HFF-Myc (cell line): ENCODE measurements at places on chromosomes 6 and 20.

GRCh38 chr6:39821742-39822532 is 29.8 kb downstream of the DAAM2 start:
- no peak for DNase-seq

GRCh38 chr6:43386492-43386891 is 17.0 kb upstream of the ZNF318 start:
- no peak for DNase-seq

DNA sequence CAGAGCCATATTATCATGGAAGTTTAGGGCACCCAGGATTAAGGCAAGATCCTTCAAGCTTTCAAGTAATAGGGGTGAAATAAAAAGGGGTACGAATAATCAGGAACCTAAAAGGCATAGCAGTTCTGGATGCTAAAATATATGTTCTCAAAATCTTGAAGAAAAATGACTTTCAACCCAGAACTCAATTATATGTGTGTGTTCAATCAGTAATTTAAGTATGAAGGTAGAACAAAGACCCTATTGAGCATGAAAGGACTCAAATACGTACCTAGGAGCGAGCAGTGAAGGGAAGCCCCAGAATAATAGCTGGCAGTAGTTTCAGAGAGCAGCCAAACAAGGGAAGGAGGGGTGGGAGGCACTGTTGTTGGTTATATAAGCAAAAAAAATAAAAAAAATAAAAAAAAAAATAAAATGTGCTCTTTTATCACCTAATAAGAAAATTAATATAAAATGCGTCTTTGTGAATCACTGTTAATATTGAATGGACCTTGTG is 45.4 kb downstream of the MYO6 start:
- DNase-seq: no peak

- no peak for DNase-seq
Measured at GRCh38 chr6:19824058-19824807, 12.9 kb upstream of the ID4 start.

GRCh38 chr6:167053895-167054530 is 54.8 kb downstream of the CEP43 start:
- no peak for DNase-seq

- no peak for DNase-seq
Measured at GRCh38 chr6:11374036-11375010, 141.9 kb upstream of the NEDD9 start.

GRCh38 chr6:149967591-149967990 is 3.8 kb downstream of the ULBP1 start:
- DNase-seq: no peak

GRCh38 chr20:41531518-41532275 is 86.5 kb downstream of the CHD6 start:
- no peak for DNase-seq

- no peak for DNase-seq
Measured at GRCh38 chr6:155190677-155191076, 73.1 kb upstream of the CLDN20 start.

DNA sequence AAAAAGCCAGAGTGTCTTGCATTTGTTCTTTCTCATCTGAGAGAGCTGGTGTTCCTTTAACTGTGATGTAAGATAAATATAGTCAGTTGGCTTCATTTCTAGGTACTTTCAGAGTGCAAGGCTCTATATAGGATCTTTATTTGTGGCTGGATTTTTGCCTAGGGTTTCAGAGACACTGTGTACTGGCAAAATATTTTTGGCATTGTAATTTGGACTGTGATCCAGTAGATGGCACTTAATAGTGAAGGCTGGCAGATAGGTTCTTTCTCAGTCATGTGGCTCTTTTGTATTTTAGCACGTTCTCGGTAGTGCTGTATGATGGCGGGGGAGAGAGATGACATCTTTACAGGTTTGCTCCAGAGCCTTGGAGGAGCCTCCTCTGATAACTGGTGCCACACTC is 26.8 kb upstream of the SLC35B3 start:
- DNase-seq: no peak

DNA sequence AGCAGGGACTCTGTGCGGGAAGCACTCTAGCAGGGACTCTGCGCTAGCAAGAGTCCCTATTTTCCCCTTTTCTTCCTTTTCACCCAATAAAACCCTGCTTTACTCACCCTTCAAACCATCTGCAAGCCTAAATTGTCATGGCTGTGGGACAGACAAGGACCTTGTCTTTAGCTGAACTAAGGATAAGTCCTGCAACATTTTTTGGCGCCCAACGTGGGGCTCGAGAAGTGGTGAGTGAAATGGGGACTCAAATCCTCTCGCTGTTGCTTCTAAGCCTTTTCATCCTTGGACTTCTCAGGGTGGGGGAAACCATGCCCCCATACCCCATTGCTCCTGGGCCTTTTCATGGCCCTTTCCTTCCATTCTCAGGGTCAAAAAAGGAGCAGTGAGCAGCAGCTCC is 46.4 kb downstream of the IMPG1 start:
- DNase-seq: peak; percentile 1

- DNase-seq: no peak
Measured at GRCh38 chr6:87071683-87072082, 23.2 kb downstream of the CGA start.

DNA sequence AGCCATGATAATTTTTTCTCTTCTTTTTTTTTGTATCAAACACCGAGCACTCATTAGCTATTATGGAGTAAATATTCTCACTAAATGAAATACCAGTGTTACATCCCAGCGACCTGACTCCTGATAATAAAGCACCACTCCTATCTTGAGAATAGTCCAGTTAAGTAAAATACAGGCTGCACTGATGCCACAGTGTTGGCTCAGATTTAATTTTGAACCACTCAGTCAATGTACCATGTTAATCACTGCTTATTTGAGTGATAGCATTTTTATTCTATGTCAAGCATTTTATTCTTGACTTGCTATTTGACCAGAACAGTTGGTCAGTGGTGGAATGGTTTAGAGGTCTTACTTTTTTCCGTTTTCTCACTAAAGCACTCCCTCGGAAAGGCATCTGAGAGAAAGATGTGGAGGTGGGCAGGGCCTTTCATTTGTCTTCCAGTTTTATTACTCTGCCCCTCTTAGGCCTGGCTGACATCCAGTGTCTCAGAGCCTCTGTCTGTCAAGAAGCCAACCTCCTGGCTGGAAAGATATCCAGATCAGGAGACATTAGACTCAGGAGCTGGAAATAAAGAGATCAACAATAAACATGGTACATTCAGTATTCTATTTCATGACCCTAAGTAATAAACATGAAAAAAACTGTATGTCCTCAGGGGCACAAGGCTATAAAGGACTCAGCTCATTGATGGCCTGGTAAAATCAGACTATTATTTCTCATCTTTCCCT is 457.8 kb downstream of the EPM2A start:
- DNase-seq: no peak

DNA sequence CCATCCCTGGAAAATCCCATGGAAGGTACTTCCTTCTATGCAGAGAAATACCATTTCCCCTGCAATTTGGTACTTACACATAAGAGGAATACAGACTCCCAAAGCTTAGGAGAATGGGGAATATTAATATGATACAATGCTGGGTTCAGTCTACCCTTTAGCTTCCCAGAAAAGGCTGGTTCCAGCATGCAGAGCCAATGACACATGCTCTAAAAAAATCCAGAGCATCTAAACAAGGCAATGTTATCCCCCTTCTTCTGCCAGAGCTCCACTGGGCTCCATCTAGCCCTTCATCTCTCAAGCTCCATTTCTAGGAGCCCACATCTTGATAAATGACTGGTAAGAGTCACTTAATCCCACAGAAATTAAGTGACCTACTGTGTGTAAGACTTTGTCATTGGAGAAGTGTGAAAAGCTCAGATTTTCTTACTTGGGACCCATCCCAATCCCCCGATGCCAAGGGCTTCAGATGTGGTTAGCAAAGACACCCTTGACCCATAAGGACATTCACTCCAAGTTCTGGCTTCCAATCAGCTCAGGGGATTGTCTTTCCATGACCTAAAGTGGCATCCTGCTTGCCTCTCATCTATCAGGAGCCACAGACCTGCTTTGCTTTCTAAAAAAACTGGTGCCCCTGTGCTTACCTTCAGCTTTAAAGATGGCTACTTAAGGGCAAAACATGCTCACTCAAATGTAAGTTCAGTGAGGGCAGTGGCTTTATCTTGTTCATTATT is 137.5 kb downstream of the UNC5CL start:
- no peak for DNase-seq

DNA sequence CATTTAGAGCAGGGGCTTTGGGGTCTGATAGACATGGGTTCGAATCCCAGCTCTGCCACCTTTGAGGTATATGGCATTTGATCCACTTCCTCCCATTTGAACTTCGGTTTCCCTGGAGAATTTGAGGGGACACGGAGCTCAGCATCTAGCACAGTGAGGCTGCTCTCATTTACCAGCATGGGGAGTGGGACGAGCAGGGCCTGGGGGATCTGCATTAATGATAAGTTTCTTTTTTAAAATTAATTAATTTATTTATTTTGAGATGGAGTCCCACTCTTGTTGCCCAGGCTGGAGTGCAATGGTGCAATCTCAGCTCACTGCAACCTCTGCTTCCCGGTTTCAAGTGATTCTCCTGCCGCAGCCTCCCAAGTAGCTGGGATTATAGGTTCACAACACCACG is 52.6 kb downstream of the VSTM2L start:
- no peak for DNase-seq

GRCh38 chr6:20409427-20409971 is 7.8 kb downstream of the E2F3 start:
- no peak for DNase-seq

DNA sequence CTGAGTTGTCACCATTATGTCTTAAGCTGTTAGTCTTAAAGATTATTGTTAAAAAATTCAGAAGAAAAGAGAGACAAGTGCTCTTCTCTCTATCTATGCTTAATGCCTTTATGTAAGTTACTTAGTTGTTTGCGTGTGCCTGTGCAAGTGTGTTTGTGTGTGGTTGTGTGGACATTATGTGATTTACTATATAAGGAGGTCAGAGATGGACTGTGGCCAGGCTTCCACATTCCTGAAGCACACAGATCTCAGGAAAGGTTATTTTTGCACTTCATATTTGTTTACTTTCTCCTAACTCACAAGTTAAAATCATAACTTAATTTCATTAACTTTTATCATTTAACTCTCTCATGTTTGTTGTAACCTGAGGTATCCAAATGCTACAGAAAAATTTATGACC is 14.5 kb downstream of the ENPP4 start:
- no peak for DNase-seq

DNA sequence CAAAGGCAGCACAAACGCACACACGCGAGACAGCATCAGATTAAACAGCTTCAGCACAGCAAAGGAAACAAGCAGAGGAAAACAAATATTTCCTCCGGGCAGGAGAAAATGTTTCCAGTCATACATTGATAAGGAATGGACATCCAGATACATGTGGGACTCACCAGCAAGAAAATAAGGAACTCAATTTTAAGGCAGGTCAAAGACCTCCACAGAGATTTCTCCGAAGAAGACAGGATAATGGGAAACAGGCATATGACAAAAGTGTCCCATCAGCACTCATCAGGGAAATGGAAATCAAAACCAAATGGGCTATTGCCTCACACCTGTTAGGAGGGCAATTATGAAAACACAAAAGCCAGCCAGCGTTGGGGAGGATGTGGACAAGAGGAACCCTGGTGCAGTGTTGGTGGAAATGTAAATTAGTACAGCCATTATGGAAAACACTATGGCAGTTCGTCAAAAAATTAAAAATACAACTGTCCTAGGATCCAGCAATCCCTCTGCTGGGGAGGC is 9.7 kb upstream of the SLCO4A1 start:
- no peak for DNase-seq

DNA sequence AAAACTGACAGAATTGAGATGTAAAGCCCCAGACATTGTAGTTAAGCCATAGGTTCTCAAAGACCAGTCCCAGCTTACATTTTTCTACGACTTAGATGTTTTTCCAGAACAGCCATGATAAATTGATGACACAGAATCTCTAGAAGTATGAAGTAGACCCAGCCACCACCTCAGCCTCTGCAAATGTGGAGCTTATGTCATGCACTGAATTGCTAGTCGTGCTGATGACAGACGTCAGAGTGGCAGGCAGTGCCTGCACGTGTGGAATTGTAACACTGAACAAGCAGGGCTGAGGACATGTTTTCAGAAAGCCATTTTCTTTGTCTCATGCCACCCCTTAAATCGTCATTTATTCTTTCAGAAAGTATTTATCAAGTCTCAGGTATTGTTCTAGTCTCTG is 72.4 kb upstream of the TMEM181 start:
- DNase-seq: no peak

DNA sequence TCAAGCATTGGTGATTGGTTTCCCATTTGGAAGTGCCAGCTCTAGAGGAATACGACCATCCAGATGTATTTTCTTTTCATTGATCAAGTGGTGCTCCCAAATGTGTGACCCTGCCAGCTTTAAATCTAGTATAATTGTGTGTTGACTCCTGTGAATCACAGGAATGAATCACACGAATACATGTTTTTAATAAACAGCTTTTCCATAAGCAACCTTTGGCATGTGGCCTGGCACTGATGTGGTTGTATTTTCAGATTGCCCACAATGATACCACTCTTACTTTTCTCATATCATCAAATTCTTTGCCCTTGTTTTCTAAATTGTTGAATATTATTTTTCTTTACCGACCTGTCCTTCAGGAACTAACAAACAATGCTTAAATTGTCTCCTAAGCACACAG is 367 bp downstream of the GSTA3 start:
- no peak for DNase-seq

- DNase-seq: no peak
Measured at GRCh38 chr6:145866456-145867396, 52.1 kb upstream of the FBXO30 start.

GRCh38 chr6:7628479-7628878 is 38.5 kb downstream of the SNRNP48 start:
- no peak for DNase-seq

GRCh38 chr6:116974526-116975316 is 97.7 kb downstream of the RFX6 start:
- DNase-seq: no peak

DNA sequence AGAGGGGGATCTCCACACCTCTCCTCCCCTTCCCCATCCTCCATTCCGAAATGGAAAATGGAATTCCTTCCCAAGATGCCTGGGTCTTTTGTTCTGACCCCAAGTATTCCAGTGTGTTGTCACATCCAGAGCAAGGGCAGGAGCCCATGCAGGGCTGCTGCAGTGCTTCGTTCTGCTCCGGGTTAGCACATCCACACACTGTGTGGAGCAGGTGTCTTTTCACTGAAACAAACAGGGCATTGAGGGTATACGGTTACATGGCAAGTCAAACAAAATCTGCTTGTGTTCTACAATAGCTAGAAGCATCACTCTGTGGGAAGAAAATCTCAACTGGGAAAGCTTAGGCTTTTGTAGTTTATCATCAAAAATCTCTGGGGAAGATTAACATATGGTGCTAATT is 56.9 kb downstream of the LYRM2 start:
- DNase-seq: no peak

GRCh38 chr6:143159001-143159400 is 98.3 kb downstream of the AIG1 start:
- no peak for DNase-seq

DNA sequence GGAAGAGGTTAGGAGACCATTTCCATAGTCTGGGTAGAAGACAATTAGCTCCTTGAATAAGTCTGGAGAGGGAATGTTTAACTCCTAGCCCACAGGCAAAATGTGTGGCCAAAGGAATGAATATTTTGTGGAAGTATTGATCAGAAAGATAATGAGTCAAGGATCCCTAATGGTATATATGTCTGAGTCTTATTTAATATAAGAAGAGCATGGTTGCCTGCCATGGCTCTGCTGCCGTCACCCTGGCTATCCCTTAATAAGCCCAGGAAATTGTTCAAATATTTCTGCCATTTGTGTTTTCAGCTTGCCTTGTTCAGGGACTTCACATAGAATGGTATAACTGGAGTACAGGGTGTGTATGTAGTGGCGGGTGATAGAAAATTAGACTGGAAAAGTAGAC is 18.1 kb upstream of the CALHM6 start:
- no peak for DNase-seq
